Activated B cell treated with CpG ODN at 0.5 μM for 24 hours (primary cell): ENCODE measurements at places on chromosomes 7 and 10. TPM values are rescaled to one million over a fixed set of nuclear protein-coding genes. Genes with fewer than 3 reads are reported as not detected.

DNA sequence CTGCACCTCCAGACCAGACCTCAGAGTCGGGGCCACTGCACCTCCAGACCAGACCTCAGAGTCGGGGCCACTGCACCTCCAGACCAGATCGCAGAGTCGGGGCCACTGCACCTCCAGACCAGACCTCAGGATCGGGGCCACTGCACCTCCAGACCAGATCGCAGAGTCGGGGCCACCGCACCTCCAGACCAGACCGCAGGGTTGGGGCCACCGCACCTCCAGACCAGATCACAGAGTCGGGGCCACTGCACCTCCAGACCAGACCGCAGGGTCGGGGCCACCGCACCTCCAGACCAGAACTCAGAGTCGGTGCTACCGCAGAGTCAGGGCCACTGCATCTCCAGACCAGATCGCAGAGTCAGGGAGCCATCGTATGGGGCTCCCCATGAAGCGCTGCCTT lies 105.9 kb downstream of the ACTR3B start:
- peaks cover 7% of the 10 kb centered on the region for H3K36me3 ChIP-seq
- no peak for DNase-seq
- H3K4me1 ChIP-seq, result no peaks in the 10 kb centered on the region
- no peak overlapping the region for H3K27ac ChIP-seq
- H3K27me3 ChIP-seq, result no peaks in the 10 kb centered on the region

- no peak overlapping the region for H3K4me3 ChIP-seq
- H3K27ac ChIP-seq, result no peak overlapping the region
- H3K36me3 ChIP-seq, result no peaks in the 10 kb centered on the region
- DNase-seq, result no peak
Observed at GRCh38 chr7:137120690-137121089, 222.8 kb downstream of the PTN start.

GRCh38 chr10:12960334-12960898 lies 41.1 kb downstream of the CCDC3 start:
- H3K4me3 ChIP-seq, result no peak overlapping the region
- no peaks in the 10 kb centered on the region for H3K4me1 ChIP-seq
- H3K27ac ChIP-seq, result no peak overlapping the region
- no peak for DNase-seq
- H3K27me3 ChIP-seq, result peaks cover 13% of the 10 kb centered on the region

DNA sequence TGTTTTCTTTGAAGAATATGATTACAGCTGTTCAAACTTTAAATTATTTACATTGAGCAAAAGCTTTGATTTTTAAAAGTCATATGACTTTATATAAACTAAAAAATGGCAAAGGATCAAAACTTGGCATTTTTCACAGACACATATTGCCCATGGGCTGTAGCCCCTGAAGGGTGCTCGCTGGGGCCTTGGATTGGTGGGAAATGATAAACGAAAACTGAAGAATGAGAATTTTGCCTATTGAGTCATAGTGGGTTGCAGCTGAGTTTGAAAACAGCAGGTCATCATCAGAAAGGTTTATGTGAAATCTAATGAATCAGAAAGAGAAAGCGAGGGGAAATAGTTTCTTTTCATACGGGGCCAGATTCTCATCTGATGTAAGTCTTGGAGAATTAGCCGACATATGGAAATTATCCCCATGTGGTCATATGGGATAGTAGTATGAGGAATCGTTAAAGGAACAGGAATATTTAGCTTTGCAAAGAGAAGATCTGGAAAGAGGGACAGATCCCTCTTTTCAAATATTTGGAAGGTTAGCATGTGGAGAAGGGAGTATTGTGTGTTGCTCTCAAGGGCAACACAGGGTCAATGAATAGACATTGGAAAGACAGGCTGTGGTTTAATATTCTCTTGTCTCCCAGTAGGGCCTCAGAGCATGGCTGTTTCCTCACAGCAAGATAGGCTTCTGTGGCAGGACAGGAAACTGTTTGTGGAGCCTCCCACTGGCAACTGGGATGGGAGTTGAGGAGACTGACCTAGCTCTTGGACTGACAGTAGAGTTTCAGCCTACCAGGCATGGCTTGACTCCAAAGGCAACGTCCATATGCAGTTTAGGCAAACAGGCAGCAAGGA lies 119.0 kb downstream of the FZD1 start:
- no peak for DNase-seq
- H3K36me3 ChIP-seq, result no peaks in the 10 kb centered on the region
- H3K27me3 ChIP-seq, result no peaks in the 10 kb centered on the region

UCMA gene
- total RNA-seq, result not detected in 2 replicates

GRCh38 chr7:102874166-102874829 lies 38.5 kb upstream of the LRRC17 start:
- H3K4me3 ChIP-seq, result no peak overlapping the region
- no peaks in the 10 kb centered on the region for H3K27me3 ChIP-seq
- H3K36me3 ChIP-seq, result no peaks in the 10 kb centered on the region
- no peaks in the 10 kb centered on the region for H3K4me1 ChIP-seq
- DNase-seq, result no peak

DNA sequence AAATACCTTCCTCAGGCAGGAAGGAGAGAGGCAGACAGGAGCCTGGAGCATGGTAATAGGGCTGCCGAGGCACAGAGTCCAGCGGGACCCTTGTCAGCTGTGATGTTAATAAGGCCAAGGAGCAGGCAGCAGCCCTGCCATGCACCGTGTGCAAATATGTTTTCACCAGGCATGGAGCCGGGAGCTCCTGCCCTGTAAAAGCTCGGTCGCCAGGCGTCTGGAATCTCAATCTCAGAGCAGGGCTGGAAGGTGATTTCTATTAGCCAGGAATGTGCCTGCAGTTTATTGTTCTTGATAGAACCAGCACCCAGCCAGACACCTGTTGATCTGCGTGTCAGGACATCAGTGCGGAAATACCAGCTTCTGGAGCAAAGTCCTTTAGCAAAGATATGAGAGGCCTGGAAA lies 469.8 kb downstream of the GLRX3 start:
- no peaks in the 10 kb centered on the region for H3K27me3 ChIP-seq
- no peak for DNase-seq
- no peak overlapping the region for H3K27ac ChIP-seq
- no peak overlapping the region for H3K4me3 ChIP-seq

DNA sequence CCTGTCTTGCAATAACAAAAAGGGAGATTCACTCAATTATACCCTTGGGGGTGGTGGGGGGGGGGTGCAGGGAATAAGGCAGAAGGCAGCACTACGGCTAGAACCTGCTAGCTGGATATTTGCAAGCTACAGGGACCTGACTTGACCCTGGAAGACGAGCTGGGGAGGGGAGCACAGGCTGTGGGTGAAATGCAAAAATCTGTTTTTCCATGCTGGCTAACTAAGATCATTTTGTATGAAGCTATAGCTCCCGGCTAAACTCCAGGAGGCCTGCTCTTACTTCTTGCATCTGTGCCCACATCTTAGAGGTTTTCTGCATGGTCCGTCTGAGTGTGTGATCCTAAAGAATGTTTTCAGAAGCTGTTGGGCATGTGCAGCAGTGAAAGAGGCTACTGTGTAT lies 106.6 kb downstream of the EBLN1 start:
- no peak overlapping the region for H3K4me3 ChIP-seq
- DNase-seq, result no peak
- no peak overlapping the region for H3K27ac ChIP-seq
- peaks cover 15% of the 10 kb centered on the region for H3K27me3 ChIP-seq
- H3K4me1 ChIP-seq, result no peaks in the 10 kb centered on the region

OR6V1 gene
- not detected in 2 replicates for total RNA-seq

DNA sequence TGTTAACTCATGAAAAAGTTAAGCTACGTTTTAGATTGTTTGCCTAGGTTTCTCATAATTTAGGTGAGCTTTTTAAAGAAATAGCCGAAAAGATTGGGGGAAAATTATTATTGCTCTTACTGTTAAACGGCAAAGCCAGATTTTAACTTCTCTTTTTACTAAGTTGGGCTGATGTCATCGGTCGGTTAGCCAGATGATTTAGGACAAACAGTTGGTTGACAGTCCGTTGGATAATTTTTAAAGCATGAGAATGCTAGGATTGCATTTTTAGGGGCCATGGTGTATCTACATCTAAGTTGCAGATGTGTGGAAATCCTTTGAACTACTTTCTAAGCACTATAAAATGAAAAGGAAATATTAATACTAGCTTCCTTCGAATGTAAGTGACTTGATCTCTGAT lies 280.9 kb upstream of the AKR1E2 start:
- H3K4me1 ChIP-seq, result no peaks in the 10 kb centered on the region
- no peak overlapping the region for H3K4me3 ChIP-seq
- no peaks in the 10 kb centered on the region for H3K36me3 ChIP-seq
- H3K27ac ChIP-seq, result no peak overlapping the region
- no peak for DNase-seq

DNA sequence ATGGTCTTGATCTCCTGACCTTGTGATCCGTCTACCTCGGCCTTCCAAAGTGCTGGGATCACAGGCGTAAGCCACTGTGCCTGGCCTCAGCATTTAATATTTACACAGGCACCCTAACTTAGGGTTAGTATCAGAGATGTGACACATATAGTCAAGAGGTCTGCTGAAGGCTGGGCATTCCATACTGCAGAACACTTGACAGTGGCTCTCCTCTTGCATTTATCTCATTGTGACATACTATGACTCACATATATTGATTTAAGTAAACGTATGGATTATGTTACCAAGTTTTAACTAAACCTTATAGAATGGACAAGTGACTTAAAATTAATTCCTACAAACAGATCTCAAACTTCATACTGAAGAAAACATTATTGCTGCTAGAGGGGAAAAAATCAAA lies 36.6 kb downstream of the BRAF start:
- no peak for DNase-seq
- no peak overlapping the region for H3K27ac ChIP-seq
- peaks cover 73% of the 10 kb centered on the region for H3K4me1 ChIP-seq
- no peaks in the 10 kb centered on the region for H3K27me3 ChIP-seq

DNA sequence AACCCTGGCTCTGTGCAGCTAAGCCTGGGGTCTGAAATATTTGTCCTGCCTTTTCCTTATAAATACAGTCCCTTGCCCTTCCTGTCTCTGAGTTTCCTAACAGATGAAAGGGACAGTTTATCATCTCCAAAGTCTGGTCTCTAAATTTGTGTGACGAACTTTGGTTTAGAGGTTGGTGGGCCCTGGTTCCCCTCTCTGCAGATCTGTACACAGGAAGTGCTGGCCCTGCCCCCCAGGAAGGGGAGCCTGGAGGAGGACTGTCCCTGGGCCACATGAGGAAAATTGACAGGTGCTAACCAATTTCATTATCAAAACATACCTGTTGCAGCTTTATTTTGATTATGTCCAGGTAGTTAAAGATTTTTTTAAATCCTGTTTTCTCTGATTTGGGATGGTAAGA lies 34.5 kb downstream of the PPP2R2D start:
- H3K27me3 ChIP-seq, result no peaks in the 10 kb centered on the region
- peaks cover 6% of the 10 kb centered on the region for H3K4me1 ChIP-seq
- H3K27ac ChIP-seq, result no peak overlapping the region
- H3K36me3 ChIP-seq, result peaks cover 47% of the 10 kb centered on the region

GRCh38 chr7:51700593-51701215 lies 384.1 kb upstream of the COBL start:
- no peaks in the 10 kb centered on the region for H3K27me3 ChIP-seq
- no peaks in the 10 kb centered on the region for H3K36me3 ChIP-seq
- H3K27ac ChIP-seq, result no peak overlapping the region
- DNase-seq, result no peak
- H3K4me3 ChIP-seq, result no peak overlapping the region

PNLIP gene
- total RNA-seq, result not detected in 2 replicates

GRCh38 chr10:85620807-85621206 lies 745.8 kb downstream of the GRID1 start:
- H3K4me3 ChIP-seq, result no peak overlapping the region
- DNase-seq, result no peak
- no peaks in the 10 kb centered on the region for H3K4me1 ChIP-seq
- no peaks in the 10 kb centered on the region for H3K36me3 ChIP-seq
- no peak overlapping the region for H3K27ac ChIP-seq
- H3K27me3 ChIP-seq, result no peaks in the 10 kb centered on the region

ZNF398 gene
- 15.1 and 17.3 TPM in 2 replicates for total RNA-seq

SMO gene
- total RNA-seq, result 0.66 and 1.8 TPM in 2 replicates

LIMK1 gene
- total RNA-seq, result 59.6 and 62.7 TPM in 2 replicates

ITIH5 gene
- total RNA-seq, result not detected in 2 replicates

FGFBP3 gene
- 1.8 and 2.0 TPM in 2 replicates for total RNA-seq

DNA sequence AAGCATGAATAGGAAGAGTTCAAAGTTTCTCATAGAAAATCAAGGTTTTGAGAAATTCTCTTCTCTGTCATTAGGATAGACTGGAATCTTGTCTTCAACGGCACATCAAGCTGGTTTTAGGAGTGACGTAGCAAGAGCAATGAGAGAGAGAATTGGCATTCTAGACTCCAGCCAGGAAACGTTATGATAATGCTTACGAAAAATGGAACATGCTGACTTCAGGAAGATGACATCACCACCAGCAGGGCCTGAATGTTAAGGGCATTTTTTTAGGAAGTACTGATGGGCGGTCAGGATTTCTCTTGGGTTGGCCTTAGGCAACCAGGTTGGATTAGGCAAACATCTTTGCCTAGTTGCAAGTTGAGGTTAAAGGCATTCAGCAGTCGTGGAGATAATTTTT lies 213.2 kb upstream of the CTBP2 start:
- H3K4me1 ChIP-seq, result no peaks in the 10 kb centered on the region
- DNase-seq, result no peak
- no peak overlapping the region for H3K27ac ChIP-seq
- H3K27me3 ChIP-seq, result peaks cover 6% of the 10 kb centered on the region
- H3K4me3 ChIP-seq, result no peak overlapping the region

SUMF2 gene
- 91.1 and 103 TPM in 2 replicates for total RNA-seq

DNA sequence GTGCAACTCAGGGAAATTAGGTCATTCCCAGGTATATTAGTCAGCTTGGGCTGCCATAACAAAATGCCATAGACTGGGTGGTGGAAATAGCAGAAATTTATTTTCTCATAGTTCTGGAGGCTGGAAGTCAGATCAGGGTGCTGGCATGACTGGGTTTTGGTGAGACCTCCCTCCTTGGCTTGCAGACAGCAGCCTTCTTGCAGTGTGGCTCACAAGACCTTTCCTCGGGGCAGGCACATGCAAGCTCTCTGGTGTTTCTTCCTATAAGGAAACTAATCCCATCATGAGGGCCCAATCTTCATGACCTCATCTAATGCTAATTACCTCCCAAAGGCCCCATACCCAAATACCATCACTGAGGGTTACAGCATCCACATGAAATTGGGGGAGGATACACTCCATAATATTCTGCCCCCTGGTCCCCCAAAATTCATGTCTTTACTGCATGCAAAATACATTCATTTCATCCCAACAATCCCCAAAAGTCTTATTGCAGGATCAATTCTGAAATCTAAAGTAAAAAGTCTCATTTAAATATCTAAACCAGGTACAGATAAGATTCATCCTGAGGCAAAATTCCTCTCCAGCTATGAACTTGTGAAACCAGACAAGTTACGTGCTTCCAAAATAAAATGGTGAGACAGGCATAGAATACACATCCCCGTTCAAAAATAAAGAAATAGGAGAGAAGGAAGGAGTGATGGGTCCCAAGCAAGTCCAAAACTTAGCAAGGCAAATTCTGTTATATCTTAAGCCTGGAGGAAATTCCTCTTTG lies 17.4 kb upstream of the CBLL1 start:
- H3K36me3 ChIP-seq, result no peaks in the 10 kb centered on the region
- no peak for DNase-seq
- H3K27ac ChIP-seq, result no peak overlapping the region
- H3K27me3 ChIP-seq, result peaks cover 16% of the 10 kb centered on the region
- no peaks in the 10 kb centered on the region for H3K4me1 ChIP-seq

- no peak overlapping the region for H3K4me3 ChIP-seq
- no peak overlapping the region for H3K27ac ChIP-seq
- no peaks in the 10 kb centered on the region for H3K36me3 ChIP-seq
- DNase-seq, result no peak
- peaks cover 3% of the 10 kb centered on the region for H3K4me1 ChIP-seq
Observed at GRCh38 chr7:28885771-28886170, 72.4 kb downstream of the TRIL start.

ZNF22 gene
- total RNA-seq, result 34.2 and 37.5 TPM in 2 replicates
